ENCODE measurements at places on chromosomes 7 and 10.

GRCh38 chr10:48193556-48193955, 80.9 kb downstream of the FRMPD2 start:
- DNase-seq, result no peak

GRCh38 chr7:135206941-135207391, 4.4 kb downstream of the WDR91 start:
- peak; percentile 52 for DNase-seq

DNA sequence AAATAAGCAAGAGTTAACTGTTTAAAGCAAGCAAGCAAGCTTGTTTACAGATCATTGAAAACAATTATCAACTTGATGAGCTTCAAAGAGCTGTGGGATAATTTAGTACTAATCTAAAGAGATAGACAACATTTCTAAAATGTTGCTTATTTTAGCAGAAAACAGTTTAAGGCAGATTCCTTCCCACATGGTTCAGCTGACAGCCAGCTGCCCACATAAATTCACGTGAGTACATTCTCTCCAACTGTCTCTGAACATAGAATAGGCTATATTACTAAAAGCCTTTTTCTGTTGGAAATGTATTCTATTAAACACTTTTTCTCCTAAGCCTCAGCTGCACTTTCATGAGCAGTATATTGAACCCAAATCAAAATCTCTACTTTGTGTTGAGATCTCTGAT, 174.1 kb downstream of the LRRN3 start:
- DNase-seq, result no peak

- DNase-seq, result no peak
Measured at GRCh38 chr7:105862770-105863169, 13.6 kb downstream of the ATXN7L1 start.

DNA sequence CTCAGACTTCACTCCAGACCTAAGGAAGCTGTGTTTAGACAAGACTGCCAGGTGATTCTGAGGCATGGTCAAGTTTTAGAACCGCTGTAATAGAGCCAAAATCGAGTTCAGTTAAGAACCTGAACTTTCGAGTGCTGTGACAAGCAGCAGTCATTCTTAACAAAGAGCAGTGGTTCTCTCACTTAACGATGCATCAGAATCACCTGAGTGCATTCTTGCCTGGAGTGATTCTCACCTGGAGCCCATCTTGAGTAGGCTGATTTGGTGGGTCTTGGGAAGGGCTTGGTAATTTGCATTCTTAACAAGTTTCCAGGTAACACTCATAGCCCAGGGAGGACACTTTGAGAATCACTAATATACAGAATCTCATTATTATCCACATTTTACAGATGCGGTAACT, 44.7 kb downstream of the PLXNA4 start:
- no peak for DNase-seq

GRCh38 chr10:114881417-114881816, 56.6 kb upstream of the TRUB1 start:
- DNase-seq, result no peak

- DNase-seq, result no peak
Measured at GRCh38 chr7:43364391-43364790, 218.5 kb upstream of the STK17A start.

DNA sequence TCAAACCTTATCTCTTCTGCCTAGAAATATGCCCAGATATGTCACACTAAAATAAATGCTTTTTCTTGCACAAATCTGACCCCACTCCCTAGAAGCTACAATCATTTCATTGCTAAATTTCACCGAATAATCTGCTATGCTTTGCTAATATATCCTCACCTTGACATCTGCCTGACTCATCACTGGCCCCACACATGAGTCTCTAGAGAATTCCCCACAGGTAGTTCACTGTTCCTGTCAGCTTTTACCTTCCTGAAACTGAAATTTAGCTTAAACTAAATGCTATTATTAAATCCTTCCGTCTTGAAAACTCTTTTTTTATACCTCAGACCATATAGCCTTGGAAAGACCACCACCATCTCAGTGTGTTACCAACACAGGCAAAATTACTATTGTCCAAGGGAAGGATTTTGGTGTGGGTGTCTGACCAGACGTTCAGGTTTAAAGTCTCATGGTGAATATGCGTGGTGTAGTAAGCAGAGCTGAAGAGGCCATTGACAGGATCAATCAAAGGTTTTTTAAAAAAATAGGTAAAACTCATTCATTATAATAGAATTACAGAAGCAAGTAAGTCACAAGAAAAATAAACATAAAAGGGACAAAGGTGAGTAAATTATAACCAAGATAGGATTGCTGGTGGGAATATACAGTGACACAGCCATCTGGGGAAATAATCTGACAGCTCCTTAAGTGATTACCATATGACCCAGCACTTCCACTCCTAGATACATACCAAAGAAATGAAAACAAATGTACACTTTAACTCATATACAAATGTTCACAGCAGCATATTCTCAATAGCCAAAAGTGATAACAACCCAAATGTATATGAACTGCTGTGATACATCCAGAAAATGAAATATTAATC, 173.5 kb downstream of the KMT2E start:
- DNase-seq, result no peak

DNA sequence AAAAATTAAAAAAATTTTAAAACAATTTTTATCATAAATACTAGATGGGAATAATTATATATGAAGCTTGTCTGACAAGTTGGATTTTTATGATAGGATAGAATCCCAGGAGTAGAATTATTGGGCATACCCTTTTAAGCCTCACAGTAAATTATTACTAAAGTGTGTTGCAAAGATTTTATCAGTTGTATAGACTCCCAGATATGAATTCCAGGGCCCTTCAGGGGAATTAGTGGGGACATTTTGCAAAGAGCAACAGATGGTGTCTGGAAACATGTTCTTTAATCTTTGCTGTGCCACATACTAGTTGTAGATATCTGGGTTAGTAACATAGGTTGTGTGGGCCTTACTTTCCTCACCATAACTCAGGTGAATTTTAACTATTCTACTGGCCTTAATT, 28.7 kb downstream of the ZEB1 start:
- DNase-seq, result no peak

- DNase-seq, result peak; percentile 92
Measured at GRCh38 chr7:45026984-45027773, 27.2 kb downstream of the CCM2 start.

GRCh38 chr7:122691569-122692235, 7.2 kb downstream of the RNF133 start:
- no peak for DNase-seq

DNA sequence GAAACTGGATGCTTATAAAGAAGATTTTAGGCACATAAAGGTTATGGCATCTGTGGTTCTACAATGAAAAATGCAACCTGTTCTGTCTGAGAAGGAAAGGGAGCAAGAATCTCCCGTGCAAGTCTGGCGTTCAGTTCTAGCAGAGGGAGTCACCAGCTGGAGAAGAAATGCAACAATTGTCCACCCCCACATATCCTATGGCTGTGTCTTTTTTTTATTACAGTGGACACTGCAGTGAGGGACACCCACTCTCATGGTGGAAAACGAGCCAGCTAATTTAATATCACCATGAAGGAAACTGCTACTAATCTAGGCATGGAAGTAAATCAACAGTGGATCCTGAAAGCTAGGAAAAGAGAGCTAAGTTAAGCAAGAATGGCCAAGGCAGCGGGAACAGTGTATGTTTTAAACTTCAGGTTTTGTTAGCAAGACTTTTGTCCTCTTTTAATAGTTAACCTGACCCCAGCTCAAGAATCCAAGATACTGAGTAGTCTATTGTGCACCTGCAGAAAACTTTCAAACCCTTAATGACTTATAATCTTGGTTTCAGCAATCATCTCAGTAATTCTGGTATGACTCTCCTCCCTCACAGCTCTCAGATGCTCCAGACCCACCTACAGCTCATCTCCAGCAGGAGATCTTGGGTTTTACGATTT, 149.3 kb downstream of the FGFR2 start:
- DNase-seq, result no peak

DNA sequence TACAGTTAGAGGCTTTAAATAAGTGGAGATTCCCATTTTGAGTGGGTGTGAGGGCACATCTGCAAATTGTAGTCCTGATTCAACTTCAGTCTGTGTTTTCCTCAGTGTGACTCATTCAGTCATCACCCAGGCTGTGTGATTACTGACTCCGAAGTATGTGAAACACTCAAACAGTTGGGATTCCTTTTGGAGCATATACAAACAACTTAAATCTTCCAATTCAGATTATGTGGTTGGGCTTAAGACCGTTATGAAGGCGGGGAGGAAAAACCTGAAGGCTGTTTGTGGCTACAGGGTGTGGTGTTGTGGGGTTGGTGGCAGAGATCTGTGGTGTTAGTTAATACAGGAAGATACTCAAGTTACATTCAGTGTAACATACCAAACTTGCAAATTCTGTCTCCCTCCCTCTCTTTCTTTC, 259.7 kb upstream of the FERD3L start:
- peak; percentile 75 for DNase-seq

- DNase-seq, result peak; percentile 66
Measured at GRCh38 chr10:12041766-12042408, 722 bp downstream of the UPF2 start.

GRCh38 chr10:87551326-87551725, 46.6 kb downstream of the MINPP1 start:
- DNase-seq, result no peak

GRCh38 chr10:130607366-130607765, 471.2 kb downstream of the GLRX3 start:
- no peak for DNase-seq

DNA sequence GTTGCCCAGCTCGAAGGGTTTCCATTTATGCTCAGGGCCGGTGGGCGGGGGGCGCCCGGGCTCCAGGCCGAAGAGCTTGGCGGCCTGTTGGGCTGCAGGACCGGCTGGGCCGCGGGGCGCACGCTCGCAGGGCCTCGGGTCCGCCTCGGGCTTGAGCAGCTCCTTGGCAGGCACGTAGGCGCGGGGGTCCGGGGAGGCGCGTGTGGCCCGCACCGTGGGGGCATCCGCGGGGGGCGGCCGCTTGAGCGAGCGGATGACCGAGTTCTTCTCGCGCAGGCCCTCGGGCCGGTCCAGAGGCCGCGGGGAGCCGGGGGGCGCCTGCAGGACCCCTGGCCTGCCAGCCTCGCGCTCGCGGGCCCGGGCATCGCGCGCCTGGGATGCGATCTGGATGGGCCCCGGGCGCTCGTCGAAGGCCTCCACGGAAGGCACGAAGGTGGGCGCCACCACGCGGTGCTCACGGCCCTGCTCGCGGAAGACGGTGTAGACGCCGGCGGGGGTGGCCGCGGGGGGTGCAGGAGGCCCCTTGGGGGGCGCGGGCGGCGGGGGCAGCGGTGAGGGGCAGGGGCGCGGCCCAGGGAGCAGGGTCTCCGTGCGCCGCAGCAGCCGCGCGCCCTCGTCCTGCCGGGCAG, 35.2 kb downstream of the TNRC18 start:
- no peak for DNase-seq

DNA sequence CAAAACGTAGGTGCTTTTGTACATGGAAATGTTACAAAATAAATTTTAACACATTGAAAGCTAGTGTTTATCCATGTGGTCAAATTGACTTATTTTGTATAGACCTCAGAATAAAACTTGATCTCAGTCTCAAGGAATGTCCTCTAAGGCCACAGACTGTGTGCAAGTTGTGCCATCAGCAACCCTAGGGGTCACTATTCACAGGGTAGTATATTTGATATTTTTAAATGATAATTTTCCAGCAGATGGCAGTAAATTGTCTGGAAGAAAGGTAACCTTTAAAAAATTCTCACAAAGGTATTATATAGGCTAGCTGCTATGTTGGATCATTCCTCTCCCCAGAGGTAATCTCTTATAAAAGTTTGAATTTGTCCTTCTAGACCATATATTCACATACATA, 12.9 kb upstream of the SNX10 start:
- DNase-seq, result peak; percentile 81
